ENCODE measurements at places on chromosomes 2 and 18. TPM values are rescaled to one million over a fixed set of nuclear protein-coding genes. Genes with fewer than 3 reads are reported as not detected.

Gene ALK
- total RNA-seq: 2.0 TPM

DNA sequence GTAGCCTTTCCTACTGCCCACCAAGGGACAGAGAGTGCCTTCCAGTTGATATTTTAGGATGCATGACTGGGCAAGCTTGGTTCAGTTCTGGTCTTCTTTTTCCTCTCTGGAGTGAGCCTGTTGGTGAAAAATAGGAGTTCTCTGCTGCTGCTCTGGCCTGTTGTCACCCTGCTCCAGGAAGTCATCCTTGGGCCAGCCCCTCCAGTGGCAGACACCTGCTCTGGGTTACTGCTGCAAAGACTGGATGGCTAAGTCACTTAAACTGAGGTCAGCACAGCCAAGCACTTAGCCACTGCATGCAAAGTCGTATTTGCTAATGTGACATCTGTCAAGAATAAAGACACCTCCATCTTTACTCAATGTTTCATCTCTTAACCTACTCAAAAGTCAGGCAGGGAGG is 219.6 kb upstream of the ID2 start:
- DNase-seq: no peak

- DNase-seq: no peak
Measured at GRCh38 chr2:55092439-55092838, 42.2 kb upstream of the RTN4 start.

DNA sequence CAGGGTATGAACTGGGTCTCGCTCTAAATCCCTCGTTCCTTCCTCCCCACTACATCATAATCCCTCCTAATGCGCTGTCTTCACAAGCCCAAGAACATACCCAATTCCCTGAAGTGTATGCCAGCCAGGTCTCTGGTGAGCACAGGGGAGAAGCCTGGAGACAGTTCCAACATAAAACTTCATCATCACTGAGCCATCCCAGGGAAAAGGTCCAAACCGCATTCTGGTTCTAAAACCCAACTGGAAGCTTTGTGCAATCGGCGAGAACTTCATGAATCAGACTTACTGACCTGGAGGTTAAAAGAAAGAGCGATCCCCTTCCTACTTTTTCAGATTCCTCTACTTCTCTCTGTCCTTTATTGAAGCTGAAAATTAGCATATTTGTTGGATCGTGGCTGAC is 132.7 kb downstream of the ALPK2 start:
- no peak for DNase-seq

DNA sequence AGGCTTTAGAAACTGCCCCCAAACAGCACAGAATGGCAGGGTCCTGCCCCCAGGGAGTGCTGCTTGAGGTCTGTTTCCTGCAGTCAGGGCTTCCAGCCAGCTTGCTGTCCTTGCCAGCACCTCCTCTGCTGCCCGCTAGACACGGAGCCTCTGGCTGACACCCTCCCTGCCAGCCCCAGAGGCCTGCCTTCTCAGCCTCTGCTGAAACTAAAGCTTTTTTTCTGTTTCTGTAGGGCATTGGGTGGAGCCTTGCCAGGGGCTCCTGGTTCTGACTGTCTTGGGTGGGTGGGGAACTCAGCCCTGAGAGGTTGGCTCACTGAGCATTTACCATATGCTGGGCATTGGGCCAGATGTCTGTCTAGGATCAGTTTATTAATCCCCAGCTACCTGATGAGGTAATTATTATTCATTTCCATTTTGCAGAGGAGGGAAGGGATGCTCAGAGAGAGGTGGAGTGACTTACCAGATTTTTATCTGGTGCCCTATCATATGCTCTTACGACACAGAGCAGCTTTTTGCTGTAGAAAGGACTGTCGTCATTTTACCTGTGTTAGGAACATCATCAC is 35.4 kb downstream of the INPP4A start:
- no peak for DNase-seq

Gene KANSL1L
- total RNA-seq: 99.1 TPM

- DNase-seq: no peak
Measured at GRCh38 chr2:234919711-234920110, 32.1 kb upstream of the SH3BP4 start.

Gene GPATCH11
- total RNA-seq: 21.6 TPM

Gene RPRM
- total RNA-seq: 154 TPM

DNA sequence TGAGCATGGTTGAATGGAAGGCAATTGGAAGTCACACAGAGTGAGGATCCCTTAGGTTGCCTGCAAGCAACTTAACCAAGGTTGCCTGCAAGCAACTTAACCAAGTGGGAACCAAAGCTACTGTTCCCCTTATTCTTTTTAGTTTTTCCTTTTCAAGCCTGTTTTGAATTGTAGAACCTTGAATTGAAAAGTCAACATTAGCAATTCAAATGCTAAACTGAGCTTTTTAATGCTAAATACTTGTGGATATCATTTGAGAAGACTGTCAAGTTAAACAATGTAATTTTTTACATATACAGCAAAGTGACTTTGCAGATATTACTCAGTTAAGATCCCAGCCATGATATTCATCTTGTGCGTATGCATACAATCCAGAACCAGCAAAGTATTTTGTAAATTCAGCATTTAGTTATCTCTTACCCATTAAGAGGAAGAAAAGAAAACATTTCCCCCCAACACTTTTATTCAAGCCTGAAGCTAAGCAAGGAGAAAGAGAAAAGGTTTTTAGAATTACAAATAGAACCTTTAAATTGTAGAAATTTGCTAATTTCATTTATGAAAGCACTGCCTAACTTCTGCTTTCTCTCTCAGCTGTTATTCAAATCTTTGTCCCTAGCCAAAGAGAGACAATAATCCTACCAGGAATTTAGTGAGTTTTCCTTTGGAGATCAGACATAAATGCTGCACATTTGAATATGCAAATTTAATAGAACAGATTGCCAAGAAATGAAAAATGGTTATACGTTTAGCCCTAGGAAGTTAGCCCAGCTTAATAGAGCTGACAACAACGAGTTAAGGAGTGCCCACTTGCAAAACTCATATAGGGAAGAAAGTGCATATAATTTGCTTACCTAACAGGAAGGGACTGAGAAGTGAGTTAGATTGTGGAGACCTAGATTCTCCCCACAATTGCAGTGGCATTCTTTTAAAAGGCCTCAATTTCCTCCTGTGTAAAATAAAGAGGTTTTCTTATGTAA is 643.2 kb upstream of the PIK3C3 start:
- DNase-seq: no peak

DNA sequence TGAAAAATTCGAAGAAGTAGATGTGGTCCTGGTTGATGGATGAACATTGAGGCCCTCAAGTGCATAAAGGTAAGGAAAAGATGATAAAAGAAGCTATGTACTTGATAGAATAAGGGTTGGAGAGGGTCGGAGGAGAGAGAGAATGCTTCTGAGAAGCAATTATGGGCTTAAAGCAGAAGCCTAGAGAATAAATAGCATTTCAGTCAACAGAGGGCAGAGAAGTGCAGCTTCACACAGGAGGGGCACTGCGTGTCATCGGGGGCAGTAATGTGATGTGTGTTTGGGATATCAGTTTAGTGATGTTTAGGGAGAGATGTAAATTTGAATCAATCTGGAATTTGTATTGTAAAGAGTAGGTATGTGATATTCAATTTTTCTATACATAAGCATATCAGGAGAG is 334.5 kb downstream of the PIK3C3 start:
- no peak for DNase-seq

- no peak for DNase-seq
Measured at GRCh38 chr18:27948986-27949385, 227.9 kb downstream of the CDH2 start.

Gene TBC1D8
- total RNA-seq: 6.1 TPM

GRCh38 chr2:230643576-230644291 is 68.9 kb upstream of the CAB39 start:
- DNase-seq: no peak

- DNase-seq: no peak
Measured at GRCh38 chr2:460861-461260, 173.0 kb upstream of the ALKAL2 start.

- no peak for DNase-seq
Measured at GRCh38 chr2:176483901-176484568, 214.8 kb downstream of the MTX2 start.

DNA sequence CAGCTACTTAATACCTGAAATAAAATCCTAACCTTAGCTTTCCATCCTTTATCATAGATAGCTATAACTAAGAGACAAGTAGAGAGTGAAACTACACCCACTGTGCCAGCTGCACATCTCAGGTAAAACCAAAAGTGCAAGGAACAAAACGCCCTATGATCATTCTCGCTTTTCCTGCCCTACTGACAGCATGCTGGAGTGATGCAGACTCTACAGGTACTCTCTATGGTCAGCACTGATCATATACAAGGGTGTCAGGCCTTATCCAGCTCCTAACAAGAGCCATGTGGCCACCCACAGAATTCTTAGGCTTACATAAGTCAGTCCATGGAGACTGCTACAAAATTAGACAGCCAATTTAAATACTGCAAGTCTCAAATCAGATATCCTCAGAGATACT is 45.6 kb downstream of the REV1 start:
- DNase-seq: no peak

GRCh38 chr2:164599954-164600589 is 21.2 kb downstream of the GRB14 start:
- DNase-seq: no peak

- DNase-seq: peak; percentile 82
Measured at GRCh38 chr2:28356095-28356911, 36.4 kb upstream of the FOSL2 start.
